Erythroblast (primary cell): ENCODE measurements at places on chromosomes 4 and X.

DNA sequence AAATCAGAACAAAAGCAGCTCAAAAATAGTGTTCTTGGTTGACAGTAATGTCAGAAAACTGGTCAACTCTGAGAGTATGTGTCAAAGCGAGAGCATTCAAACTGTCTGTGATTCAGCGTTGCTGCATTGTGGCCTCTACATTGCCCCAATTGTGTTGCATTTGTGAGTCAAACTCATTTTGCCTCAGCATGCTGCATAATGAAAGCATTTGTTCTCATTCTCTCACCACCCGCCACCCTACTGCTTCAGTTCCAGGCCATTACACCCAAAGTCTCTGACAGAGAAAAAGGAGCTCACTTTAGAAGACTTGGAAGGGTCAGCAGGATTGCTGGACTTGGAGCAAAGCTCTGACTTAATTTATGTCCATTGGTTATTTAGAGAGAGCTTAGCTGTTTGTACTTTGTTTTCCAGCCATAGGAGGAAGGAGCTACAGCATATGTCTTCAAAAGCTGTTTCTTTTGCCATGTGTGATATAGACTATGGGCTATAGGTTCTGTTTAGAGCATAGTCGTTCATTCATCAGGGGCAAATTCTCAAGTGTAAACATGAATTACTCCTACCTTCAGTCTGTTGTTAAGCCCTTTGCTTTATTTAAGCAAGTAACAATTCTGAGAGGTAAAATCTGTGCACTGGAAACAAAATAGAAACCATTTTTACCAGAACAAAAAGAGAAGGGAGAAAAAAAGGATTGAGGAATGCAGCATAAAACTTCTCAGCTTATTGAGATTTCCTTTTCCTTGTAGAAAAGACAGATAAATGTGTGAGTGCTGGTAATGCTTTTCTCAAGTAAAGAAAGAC lies 153.4 kb upstream of the ANK2 start:
- no peak for DNase-seq

GRCh38 chrX:20884565-20884964 lies 489.7 kb upstream of the CNKSR2 start:
- DNase-seq, result no peak

GRCh38 chr4:143555676-143556075 lies 42.2 kb downstream of the SMARCA5 start:
- DNase-seq, result no peak

DNA sequence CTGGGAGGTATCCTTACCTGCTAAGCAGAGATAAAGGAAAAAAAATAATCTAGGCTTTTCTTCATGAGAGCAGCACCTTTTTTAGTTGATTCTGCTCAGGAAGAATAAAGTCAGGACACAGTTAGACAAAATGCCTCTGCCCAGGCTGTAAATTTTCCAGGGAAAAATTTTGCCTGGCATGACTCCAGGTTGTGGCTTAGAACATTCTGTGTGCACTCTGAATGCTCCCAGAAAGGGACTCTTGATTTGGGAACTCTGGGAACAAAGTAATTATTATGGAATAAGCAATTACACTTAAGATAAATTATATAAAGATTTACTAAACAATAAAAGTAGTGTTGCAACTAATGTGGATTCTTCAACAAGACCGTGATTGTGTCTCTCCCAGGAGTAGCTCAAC lies 826.2 kb upstream of the TENM3 start:
- no peak for DNase-seq

- DNase-seq, result no peak
Measured at GRCh38 chr4:24482871-24483270, 101.5 kb downstream of the DHX15 start.

DNA sequence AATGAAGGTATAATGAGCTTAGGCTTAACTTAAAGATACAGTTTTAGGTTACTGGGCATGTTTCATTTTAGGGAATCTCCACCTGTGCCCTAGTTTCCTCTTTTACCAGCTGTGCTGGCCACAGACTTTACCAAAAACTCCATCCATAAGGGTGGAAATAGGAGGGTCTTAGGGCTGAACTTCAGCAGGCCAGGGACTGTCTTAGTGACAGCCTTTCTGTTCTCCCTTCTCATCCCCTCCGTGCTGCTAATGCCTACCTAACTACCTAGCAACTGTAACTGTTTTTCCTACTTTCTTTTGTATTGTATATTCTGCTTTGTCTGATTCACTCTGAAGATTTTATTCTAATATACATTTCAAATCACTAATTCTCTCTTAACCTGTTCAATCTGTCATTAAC lies 1375.3 kb downstream of the PCDH18 start:
- DNase-seq, result no peak

DNA sequence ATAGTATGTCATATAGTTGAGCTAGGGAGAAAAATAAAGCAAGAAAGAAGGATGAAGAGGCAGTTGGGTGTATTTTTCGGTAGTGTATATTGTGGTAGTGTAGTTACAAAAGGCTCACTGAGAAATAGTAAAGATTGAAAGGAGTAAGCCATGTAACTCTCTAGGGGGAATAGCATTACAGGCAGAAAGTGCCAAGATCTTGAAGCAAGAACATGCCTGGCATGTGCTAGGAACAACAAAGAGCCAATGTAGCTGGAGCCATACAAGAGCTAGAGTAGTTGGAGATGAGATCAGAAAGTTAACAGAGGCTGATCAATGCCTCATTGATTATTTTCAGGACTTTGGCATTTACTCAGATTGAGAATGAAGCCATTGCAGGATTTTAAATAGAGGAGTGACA lies 3.0 kb downstream of the ABCE1 start:
- no peak for DNase-seq

GRCh38 chr4:161601011-161601410 lies 562.8 kb downstream of the FSTL5 start:
- no peak for DNase-seq

- no peak for DNase-seq
Measured at GRCh38 chrX:9955506-9955905, 11.7 kb upstream of the CLDN34 start.

DNA sequence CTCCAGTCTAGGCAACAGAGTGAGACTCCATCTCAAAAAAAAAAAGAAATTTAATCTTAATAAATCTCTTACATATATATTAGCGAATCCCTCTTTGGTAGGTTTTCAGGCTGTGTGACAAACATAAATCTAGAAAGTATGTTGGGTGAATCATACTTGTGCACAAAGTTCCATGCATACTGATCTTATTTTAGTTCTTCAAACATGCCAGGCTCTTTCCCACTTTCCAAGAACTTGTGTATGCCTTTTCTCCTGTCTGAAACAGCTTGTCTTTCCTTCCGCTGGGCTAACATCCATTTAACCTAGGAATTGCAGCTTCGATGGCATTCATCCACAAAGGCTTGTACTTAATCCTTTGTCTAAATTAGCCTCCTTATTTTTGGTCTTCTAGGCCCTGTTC lies 156.6 kb upstream of the CASK start:
- no peak for DNase-seq

DNA sequence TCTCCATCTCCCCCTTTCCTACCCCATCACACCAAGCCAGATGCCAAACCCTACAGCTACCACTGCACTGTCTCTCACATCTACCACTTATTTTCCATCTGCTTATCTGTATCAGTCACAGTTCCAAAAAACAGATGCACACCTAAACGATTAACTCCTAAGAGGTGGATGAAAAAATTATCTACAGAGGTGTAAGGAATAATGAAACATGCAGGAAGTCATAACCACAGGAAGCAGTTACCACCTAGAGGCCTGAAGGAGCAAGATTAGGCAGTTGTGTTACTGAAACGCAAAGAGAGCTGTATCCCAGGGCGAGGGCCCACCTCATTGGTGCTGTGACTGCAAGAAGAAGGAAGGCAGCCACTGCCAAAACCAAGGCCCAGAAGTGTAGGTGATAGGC lies 87.8 kb upstream of the FAM241A start:
- DNase-seq, result no peak

GRCh38 chrX:150544835-150545770 lies 23.3 kb upstream of the MTM1 start:
- no peak for DNase-seq

DNA sequence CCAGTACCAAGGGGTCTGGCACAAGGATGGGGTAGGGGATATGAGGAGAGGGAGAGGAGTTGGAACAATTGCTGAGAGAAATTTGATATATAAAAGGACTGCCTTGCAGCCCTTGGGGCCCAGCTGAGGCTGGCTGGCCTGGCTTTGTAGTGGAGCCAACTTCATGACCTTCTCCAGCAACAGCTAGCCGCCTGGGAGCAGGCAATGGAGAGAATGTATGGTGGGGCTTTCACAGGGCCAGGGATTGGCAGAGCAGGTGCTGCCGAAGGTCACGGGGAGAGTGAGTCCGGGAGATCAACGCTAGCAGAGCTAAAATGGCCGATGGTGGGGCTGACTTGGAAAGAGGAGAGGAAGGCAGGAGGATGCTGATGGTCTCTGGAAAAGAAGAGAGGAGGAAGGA lies 120.4 kb upstream of the SMIM10 start:
- DNase-seq, result no peak

GRCh38 chr4:25755911-25756310 lies 100.3 kb downstream of the SLC34A2 start:
- no peak for DNase-seq

DNA sequence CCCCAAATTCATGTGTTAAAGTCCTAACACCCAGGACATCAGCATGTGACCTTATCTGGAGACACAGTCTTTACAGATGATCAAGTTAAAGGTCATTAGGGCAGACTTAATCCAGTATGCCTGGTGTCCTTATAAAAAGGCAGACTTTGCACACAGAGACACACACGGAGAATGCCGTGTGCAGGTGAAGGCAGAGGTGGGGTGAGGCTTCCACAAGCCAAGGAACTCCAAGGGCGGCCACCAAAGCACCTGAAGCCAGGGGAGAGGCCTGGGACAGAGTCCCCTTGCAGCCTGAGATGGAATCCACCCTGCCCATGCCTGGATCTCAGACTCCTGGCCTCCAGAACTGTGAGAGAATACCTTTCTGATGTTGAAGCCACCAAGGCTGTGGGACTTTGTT lies 26.1 kb upstream of the SORCS2 start:
- no peak for DNase-seq

GRCh38 chr4:176443117-176443516 lies 123.4 kb downstream of the SPCS3 start:
- no peak for DNase-seq

DNA sequence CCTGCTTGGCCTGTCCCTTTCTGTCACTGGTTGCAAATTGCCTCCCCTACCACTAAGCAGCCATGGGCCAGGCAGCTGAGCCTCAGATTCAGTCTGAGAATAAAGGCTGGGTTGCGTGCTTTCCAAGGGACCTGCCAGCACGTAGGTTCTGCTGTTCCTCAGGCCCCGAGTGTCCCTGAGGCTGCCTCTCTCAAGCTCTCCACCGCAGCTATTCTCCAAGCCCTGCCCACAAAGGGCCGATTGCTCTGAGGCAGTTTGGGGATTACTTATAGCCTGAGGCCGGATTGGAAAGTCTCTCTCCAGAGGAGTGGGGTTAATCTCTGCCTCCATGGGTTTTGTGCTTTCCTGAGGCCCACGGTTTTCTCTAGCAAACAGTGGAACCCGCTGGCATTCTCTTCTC lies 590.7 kb downstream of the BCOR start:
- no peak for DNase-seq

GRCh38 chr4:48780865-48781214 lies 761 bp upstream of the FRYL start:
- DNase-seq, result peak; percentile 61

- peak; percentile 31 for DNase-seq
Measured at GRCh38 chrX:43836435-43837184, 45.6 kb downstream of the MAOB start.

DNA sequence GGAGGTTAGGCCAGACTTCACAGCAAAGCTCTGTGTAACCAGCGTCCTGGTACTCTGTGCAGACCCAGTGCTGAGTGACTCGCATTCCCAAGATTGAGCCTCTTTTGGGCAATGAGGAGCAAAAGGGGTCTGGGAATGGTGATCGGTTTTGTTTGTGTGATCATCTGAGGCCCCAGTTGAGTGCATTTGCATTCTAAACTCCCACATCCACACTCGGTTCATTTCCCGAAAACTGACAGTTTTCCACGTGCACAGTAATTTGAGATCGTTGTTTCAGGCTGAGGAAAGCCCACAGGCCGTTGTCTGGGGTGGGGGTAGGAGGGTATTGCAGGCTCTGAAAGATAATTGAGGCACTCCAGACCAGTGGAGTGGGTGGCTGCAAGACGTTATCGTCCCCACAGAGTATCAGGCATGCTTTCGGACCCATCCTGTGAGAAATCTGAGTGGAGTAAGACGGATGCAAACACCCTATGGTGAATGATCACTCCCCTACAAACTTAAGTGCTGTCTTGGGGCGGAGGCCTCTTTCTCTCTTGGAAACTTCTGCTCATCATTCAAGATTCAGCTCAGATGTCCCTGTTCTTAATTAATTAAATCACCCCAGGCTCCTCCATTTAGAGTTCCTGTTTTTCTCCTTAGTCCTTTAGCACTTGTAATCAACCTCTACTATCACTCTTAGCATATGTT lies 96.1 kb downstream of the AFF1 start:
- peak; percentile 75 for DNase-seq

GRCh38 chr4:15314974-15315373 lies 112.9 kb upstream of the C1QTNF7 start:
- no peak for DNase-seq

DNA sequence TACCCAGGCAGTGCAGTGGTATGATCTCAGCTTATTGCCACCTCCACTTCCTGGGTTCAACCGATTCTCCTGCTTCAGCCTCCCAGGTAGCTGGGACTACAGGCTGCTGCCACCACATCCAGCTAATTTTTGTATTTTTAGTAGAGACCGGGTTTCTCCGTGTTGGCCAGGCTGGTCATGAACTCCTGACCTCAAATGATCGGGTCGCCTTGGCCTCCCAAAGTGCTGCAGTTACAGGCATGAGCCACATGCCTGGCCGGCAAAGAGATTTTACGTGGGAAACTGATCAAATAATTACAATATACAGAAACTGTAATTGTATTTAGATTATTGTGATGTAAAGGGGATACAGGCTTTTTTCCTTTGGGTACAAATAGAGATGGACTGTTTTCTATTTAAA lies 33.7 kb downstream of the RBPJ start:
- DNase-seq, result no peak

DNA sequence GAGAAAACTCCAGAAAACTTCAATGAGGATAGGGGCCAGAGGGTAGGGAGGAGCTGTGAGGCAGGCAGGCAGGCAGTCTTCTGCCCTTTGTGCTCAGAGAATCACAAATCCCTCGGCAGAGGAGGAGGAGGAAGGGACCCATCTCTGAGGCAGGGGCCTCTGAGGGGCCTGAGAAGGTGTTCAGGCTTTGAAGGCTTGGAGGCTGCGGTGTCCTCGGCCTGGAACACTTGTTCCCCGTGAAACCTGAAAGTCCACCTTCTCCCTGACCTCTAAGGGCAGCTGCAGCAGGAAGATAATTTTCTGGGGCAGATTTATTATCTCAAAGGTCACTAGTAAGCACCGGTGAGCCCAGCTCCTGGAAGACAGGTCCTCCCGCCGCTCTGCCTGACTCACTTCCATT lies 200.3 kb upstream of the BCOR start:
- DNase-seq, result no peak

DNA sequence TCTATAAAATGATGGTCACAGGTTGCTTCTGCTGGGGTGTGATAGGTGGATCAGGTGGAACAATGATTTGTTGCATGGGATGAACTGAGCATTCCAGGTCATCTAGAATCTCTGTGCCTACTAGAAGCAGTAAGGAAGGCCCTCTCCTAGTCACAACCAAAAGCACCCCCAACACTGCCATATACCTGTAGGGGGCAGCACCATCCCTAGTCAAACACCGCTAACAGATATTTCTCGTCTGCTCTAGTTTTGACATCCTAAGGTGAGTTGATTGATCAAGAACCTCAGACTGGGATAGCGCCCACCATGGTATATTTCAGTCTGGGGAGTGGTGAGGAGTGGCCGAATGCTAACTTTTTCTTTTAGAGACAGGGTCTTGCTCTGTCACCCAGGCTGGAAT lies 160.2 kb downstream of the NHS start:
- DNase-seq, result peak; percentile 49
